Vagina (tissue), 2 donors: ENCODE measurements at places on chromosomes 12 and 14. TPM values are rescaled to one million over a fixed set of nuclear protein-coding genes. Genes with fewer than 3 reads are reported as not detected.

- H3K4me1 ChIP-seq = peaks cover 24% of the 10 kb centered on the region
- no peak overlapping the region for H3K4me3 ChIP-seq
- H3K27ac ChIP-seq = peak overlapping the region; percentile 74
- DNase-seq = no peak
- no peaks in the 10 kb centered on the region for H3K27me3 ChIP-seq
These were observed 6.4 kb upstream of the TMED10 start for GRCh38 chr14:75182821-75183220.

DNA sequence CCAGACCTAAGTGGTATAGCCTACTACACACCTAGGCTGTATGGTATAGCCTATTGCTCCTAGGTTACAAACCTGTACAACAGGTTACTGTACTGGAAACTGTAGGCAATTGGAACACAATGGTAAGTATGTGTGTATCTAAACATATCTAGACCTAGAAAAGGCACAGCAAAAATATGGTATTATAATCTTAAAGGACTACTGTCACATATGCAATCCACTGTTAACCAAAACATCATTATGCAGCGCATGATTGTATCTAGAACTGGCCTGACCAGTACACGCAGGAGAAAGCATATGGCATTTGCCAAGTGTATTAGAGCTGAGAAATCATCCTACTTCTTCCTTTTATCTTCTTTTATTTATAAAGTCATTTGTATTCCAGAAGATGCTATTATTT is 75.5 kb downstream of the SLC8A3 start:
- no peaks in the 10 kb centered on the region for H3K27me3 ChIP-seq
- H3K4me1 ChIP-seq = no peaks in the 10 kb centered on the region
- no peak overlapping the region for H3K4me3 ChIP-seq
- no peak overlapping the region for H3K27ac ChIP-seq
- no peaks in the 10 kb centered on the region for H3K36me3 ChIP-seq

GRCh38 chr12:23909551-23909950 is 39.9 kb downstream of the SOX5 start:
- no peaks in the 10 kb centered on the region for H3K27me3 ChIP-seq
- H3K36me3 ChIP-seq = no peaks in the 10 kb centered on the region
- no peaks in the 10 kb centered on the region for H3K4me1 ChIP-seq
- no peak overlapping the region for H3K4me3 ChIP-seq
- no peak overlapping the region for H3K27ac ChIP-seq

DNA sequence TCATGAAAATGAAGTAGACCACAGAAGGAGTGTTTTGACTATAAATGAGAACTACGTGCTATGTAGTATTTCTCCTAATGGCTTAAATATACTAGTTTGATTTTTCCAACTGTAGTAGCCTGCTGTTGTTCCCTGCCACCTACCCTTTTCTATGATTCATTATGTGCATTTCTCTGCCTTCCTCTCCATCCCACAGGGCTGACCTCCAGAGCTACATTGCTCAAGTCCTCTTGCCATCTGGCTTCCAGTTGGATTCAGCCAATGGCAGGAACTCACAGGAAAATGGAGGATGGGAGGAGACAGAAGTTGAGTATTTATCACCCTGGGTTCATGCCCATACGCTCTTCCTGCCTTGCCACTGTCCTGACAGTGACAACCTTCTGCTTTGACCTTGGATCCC is 515.3 kb downstream of the SOX5 start:
- H3K4me3 ChIP-seq = no peak overlapping the region
- H3K27me3 ChIP-seq = no peaks in the 10 kb centered on the region
- no peak for DNase-seq
- no peaks in the 10 kb centered on the region for H3K36me3 ChIP-seq
- no peak overlapping the region for H3K27ac ChIP-seq

DNA sequence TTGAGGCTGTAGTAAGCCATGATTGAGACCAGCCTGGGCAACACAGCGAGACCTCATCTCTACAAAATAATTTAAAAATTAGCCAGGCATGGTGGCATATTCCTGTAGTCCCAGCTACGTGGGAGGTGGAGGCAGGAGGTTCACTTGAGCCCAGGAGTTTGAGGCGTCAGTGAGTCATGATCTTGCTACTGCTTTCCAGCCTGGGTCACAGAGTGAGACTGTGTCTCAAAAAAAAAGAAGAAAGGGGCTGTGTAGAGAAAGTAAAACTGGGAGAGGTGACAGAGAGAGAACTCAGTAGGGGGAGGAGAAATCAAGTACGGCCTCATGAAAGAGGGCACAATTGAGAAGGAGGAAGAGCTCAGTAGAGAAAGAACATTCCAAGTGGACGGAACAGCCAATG is 12.4 kb downstream of the TECPR2 start:
- no peak overlapping the region for H3K27ac ChIP-seq
- no peaks in the 10 kb centered on the region for H3K4me1 ChIP-seq
- H3K27me3 ChIP-seq = no peaks in the 10 kb centered on the region
- DNase-seq = no peak
- H3K4me3 ChIP-seq = no peak overlapping the region

The TRIM9 gene
- 2.2 TPM for total RNA-seq

DNA sequence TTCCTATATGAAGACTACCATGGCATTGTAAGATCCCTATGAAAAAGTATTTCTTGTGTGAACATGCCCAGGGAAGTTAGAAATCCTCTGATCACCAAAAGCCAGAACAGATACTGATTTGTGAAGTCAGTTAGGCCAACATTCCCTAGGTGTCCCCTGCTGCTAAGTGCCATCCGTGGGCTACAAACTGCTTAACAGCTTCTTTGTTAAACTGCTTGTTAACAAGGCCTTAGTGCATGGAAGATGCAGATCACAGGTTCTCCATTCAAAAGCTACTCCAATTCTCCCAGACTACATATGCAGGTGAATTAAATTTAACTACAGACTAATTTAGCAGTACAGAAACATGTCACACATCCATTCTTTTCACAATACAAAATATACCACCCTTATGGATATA is 108.2 kb downstream of the PRICKLE1 start:
- no peak overlapping the region for H3K4me3 ChIP-seq
- no peaks in the 10 kb centered on the region for H3K27me3 ChIP-seq
- H3K4me1 ChIP-seq = peaks cover 27% of the 10 kb centered on the region
- no peak for DNase-seq
- H3K27ac ChIP-seq = no peak overlapping the region
- no peaks in the 10 kb centered on the region for H3K36me3 ChIP-seq

DNA sequence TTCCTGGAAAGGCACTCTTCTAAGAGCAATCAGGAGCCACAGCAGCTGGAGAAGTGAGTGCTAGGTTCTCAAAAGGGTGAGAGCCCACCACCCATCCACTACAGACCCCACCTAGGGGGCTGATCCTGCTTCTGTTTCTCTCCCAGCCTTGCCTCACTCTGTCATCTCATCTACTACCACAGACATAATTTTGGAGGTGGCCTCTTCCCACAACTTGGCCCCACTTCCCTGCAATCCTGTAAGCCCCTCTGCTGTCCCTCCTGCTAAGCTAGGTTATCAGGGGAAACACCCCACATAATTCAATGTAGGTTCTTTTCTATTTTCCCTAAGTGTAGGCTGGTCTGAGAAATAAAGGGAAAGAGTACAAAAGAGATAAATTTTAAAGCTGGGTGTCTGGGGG is 16.5 kb downstream of the KRT76 start:
- no peaks in the 10 kb centered on the region for H3K36me3 ChIP-seq
- no peak for DNase-seq
- no peak overlapping the region for H3K27ac ChIP-seq
- no peak overlapping the region for H3K4me3 ChIP-seq
- H3K27me3 ChIP-seq = no peaks in the 10 kb centered on the region

DNA sequence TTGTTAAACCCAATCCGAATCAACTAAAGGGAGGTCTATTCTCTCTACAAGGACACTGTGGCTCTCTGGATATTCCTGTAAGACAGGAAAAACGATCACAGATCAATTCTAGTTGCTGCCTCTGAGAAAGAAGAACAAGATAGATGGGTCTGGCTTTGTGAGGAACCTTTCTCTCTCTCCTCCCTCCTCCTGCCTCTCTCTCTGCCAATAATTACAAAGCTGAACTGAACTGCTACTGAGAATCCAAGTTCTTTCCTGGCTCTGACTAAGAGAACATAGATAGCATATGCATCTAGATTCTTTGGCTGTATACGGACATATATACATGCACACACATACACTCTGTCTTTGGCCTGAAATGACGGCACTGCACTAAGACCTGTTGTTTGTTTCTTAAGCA is 27.6 kb downstream of the ETV6 start:
- H3K36me3 ChIP-seq = no peaks in the 10 kb centered on the region
- peaks cover 29% of the 10 kb centered on the region for H3K4me1 ChIP-seq
- H3K27ac ChIP-seq = no peak overlapping the region
- no peaks in the 10 kb centered on the region for H3K27me3 ChIP-seq

DNA sequence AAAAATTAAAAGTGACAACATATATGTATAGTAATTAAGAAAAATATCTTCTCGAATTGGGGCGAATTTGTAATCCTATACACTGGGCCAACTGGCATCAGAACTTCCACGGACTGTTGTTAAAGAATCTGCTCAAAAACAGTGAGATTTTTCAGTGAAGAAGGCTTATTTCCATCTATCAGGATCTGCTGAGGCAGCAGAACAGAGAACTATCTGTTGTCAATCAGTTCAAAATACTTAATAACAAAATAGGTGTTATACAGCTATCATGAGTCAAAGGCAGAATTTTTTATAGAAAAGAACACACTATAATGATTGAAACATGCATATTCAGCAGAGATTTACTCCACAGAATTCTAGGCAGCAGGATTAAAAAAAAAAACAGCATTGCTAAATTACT is 41.9 kb downstream of the IFNG-AS1 start:
- no peak for DNase-seq
- no peak overlapping the region for H3K4me3 ChIP-seq
- H3K36me3 ChIP-seq = no peaks in the 10 kb centered on the region
- no peaks in the 10 kb centered on the region for H3K4me1 ChIP-seq

GRCh38 chr14:77541905-77542304 is 43.3 kb upstream of the ISM2 start:
- no peaks in the 10 kb centered on the region for H3K36me3 ChIP-seq
- H3K27me3 ChIP-seq = no peaks in the 10 kb centered on the region
- peak overlapping the region; percentile 60 for H3K27ac ChIP-seq
- no peak for DNase-seq
- no peak overlapping the region for H3K4me3 ChIP-seq

GRCh38 chr14:20294636-20295035 is 11.1 kb downstream of the TTC5 start:
- H3K4me1 ChIP-seq = no peaks in the 10 kb centered on the region
- H3K4me3 ChIP-seq = no peak overlapping the region
- H3K27me3 ChIP-seq = no peaks in the 10 kb centered on the region
- no peak overlapping the region for H3K27ac ChIP-seq
- no peak for DNase-seq
- H3K36me3 ChIP-seq = no peaks in the 10 kb centered on the region

DNA sequence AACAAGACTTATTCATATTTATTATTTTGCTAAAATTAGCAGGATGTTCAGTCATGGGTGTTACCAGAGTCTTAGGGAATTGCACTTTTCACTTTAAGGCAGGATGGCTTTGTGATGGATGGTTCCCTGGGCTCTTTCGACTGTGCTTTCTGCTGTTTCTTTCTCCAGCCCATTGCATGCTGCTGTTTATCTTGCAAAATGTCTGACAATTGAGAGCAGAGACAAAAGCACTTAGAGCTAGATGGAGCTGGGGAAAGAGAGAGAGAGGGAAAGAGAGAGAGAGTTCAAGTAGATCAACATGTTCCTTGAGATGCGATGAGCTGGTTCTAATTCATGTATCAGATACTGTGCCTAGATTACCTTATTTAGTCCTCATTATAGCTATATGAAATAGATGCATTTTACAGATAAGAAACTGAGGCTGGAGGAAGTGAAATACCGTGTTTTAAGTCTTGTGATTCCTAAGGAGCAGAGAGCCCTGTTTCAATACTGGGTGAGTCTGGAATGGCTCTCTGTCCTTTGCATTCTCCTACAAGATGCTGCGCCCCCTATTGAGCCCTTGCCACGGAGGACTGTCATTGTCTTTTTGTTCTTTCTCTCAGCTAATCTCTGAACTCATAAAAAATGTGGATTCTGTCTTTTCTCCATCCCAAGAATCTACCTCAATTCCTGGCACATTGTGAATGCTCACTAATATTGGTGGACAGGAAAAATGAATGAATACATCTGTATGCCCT is 227.9 kb downstream of the ALG10B start:
- H3K36me3 ChIP-seq = no peaks in the 10 kb centered on the region
- DNase-seq = no peak
- H3K27me3 ChIP-seq = no peaks in the 10 kb centered on the region
- H3K4me3 ChIP-seq = no peak overlapping the region
- no peaks in the 10 kb centered on the region for H3K4me1 ChIP-seq

GRCh38 chr14:75821831-75822521 is 159.8 kb downstream of the TGFB3 start:
- peak overlapping the region; percentile 76 for H3K27ac ChIP-seq
- no peaks in the 10 kb centered on the region for H3K27me3 ChIP-seq
- no peak for DNase-seq
- H3K4me3 ChIP-seq = no peak overlapping the region
- H3K4me1 ChIP-seq = peaks cover 27% of the 10 kb centered on the region

The TAS2R42 gene
- not detected for total RNA-seq

GRCh38 chr14:39247256-39247655 is 13.5 kb downstream of the MIA2 start:
- no peak overlapping the region for H3K27ac ChIP-seq
- H3K36me3 ChIP-seq = no peaks in the 10 kb centered on the region
- no peaks in the 10 kb centered on the region for H3K4me1 ChIP-seq
- no peak for DNase-seq
- no peak overlapping the region for H3K4me3 ChIP-seq

GRCh38 chr14:83421711-83422110 is 1888.1 kb upstream of the SEL1L start:
- no peaks in the 10 kb centered on the region for H3K36me3 ChIP-seq
- no peak for DNase-seq
- no peaks in the 10 kb centered on the region for H3K27me3 ChIP-seq
- no peaks in the 10 kb centered on the region for H3K4me1 ChIP-seq

DNA sequence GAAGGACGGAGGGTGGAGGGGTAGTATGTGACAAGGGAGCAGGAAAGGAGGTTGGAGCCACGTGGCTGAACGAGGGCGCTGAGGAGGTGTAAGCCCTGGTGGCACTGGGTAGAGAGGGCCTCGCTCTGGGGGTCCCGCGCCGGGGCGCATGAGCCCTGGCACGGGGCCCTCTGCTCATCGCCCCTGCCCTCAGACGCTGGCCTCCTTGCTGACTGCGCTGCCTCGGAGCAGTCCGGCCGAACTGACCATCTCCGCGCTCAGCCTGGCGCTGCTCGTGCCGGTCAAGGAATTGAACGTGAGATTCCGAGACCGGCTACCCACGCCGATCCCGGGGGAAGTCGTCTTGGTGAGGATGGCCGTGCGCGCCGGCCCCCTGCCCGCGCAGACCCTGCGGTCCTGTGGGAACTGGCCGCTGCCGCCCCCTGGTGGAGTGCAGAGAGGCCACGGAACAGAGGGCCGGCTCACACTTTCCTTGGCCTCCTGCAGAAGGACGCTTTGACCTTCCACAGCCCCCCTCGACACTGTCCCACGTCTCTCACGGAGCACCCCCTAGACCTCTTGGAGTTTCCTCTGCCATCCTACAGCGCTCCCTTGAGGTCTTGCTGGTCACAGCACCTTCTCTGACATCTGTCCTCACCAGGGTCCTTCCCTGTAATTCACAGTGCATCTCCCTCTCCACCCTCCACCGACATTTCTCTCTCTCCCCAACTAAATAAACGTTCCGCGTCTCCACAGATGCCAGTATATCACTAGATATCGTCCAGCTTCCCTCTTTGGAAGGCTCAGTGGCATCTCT is 10.5 kb downstream of the ARHGEF25 start:
- no peak for DNase-seq
- no peaks in the 10 kb centered on the region for H3K36me3 ChIP-seq
- H3K27ac ChIP-seq = no peak overlapping the region
- no peaks in the 10 kb centered on the region for H3K27me3 ChIP-seq
- peak overlapping the region; percentile 58 for H3K4me3 ChIP-seq

GRCh38 chr14:71883094-71883493 is 49.1 kb upstream of the RGS6 start:
- H3K27ac ChIP-seq = no peak overlapping the region
- H3K4me1 ChIP-seq = no peaks in the 10 kb centered on the region
- H3K36me3 ChIP-seq = no peaks in the 10 kb centered on the region
